ENCODE measurements at places on chromosomes 6 and 20.

- no peak for DNase-seq
Measured at GRCh38 chr6:143621159-143621873, 56.4 kb upstream of the PHACTR2 start.

GRCh38 chr6:33323623-33323948 is 6.0 kb upstream of the ZBTB22 start:
- DNase-seq = no peak

DNA sequence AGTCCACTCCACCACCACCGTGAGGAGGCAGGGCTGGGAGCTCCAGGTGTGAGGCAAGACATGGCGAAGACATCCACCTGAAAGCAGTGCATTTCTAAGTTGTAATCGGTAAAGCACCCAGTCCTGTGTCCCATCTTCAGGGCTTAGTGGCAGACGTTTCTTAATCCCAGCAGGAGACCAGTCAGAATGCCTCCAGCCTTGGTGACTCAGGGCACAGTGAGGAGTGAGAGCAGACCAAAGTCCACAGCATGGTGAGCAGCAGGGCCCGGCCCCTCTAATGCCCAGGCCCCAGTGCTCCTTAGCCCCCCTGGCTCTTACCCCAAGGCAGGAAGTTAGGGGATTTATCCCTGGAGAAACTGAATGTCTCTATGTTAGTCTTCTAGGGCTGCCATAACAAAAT is 183.9 kb downstream of the SYNDIG1 start:
- DNase-seq = no peak

GRCh38 chr6:31655349-31656237 is at the start of gene APOM:
APOM (plus strand) TSS chr6:31655894; CDS start chr6:31655967, 73 bp downstream.
- DNase-seq = no peak

GRCh38 chr6:157148391-157149323 is 174.7 kb downstream of the TMEM242 start:
- DNase-seq = no peak

DNA sequence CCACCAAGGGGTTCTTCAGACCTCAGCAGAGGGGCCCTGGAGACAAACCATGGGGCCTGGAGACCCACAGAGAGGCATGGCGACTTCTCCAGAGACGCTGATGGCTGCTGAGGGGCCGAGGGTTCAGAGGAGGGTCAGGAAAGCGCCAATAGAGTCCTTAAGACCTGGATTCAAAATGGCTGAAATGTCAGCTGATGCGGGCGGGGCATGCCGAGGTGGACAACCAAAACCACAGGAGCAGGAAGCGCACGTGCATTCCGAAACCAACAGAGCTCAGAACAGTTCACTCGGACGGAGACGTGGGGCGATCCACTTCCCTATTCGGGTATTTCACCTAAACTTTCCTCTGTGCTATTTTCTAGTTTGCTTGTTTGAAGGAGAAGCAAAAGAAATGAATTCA is 99.9 kb upstream of the RIN2 start:
- no peak for DNase-seq

DNA sequence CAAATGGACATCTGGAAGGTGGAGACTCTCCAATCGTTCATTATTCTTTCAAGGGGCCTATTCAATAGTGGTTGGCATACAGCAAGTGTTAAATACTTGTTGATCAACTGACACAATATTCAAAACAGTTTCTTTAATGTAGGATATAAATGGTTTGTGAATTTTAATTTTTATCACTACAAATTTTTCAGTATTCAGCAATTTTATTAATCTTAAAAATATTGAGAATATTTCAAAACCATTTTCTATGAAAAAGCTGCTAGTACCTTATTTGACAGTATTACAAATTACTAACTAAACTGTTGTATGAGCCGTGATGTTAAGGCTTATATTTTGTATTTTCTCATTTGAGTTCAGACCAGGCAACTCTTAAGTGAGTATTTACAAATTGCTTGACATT is 32.4 kb downstream of the NCOA7 start:
- no peak for DNase-seq

- DNase-seq = no peak
Measured at GRCh38 chr6:79335133-79335674, 100.7 kb upstream of the HMGN3 start.

GRCh38 chr6:4531406-4531805 is 244.8 kb upstream of the CDYL start:
- DNase-seq = no peak

DNA sequence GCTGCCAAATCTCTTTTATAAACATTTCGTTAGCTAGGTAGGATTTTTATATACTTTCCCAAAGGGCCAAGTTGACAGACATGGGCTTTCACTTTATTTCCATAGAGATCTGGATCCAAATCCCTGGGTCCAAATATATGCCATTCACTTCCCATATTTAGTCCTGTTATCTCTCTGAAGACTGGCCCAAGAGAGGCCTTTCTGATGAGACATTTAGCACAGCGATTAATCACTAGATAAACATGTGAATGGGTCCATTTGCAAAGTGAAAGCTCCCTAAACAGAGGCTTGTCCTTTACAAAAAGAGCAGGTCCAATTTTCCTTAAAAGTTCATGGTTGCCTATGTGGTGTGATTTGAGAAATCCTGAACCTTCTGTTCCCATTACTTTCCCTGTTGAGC is 132.6 kb downstream of the TRMT11 start:
- DNase-seq = no peak

- peak; percentile 64 for DNase-seq
Measured at GRCh38 chr6:151014404-151015100, 149.1 kb downstream of the MTHFD1L start.

GRCh38 chr20:17641993-17642392 is 40.0 kb downstream of the RRBP1 start:
- DNase-seq = no peak

DNA sequence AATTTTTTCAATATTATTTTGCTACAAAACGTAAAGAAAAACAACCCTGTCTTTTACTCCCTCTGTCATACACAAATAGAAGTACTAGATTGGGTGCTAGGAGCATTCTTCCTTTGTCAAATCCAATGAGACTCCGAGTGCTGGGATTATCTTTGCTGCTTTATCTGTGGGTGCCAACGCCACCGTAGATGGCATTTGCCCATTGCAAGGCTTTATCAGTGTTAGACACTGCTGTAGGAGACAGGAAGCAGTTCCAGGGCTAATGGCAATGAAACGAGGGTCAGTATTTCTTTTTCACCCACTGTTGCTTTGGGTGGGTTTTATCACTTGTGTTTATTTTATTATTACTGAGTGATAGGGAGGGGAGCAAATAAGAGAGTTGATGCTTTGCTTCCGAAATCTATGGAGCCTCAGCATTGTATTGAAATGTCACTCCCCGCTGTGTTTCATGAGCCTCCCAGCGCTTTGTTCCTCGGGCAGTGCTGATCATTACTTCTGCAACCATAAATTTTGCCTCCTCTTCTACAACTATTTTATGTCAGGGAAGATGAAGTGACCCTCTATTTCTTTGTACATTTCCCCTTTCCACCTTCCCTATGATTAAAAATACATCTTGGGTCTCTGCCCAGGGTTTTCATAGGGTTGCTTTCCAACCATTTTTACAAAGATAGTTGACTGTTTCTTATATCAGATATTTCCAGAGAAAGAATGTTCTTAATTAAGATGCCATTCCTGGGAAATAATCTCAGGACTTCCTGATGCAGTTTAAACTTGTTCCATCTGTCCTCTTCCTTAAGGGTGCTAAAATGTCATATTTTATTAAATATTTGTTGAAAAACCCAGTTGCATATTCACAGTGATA is 86.7 kb upstream of the LAMP5 start:
- no peak for DNase-seq

- DNase-seq = no peak
Measured at GRCh38 chr6:137775720-137776119, 91.3 kb upstream of the TNFAIP3 start.

DNA sequence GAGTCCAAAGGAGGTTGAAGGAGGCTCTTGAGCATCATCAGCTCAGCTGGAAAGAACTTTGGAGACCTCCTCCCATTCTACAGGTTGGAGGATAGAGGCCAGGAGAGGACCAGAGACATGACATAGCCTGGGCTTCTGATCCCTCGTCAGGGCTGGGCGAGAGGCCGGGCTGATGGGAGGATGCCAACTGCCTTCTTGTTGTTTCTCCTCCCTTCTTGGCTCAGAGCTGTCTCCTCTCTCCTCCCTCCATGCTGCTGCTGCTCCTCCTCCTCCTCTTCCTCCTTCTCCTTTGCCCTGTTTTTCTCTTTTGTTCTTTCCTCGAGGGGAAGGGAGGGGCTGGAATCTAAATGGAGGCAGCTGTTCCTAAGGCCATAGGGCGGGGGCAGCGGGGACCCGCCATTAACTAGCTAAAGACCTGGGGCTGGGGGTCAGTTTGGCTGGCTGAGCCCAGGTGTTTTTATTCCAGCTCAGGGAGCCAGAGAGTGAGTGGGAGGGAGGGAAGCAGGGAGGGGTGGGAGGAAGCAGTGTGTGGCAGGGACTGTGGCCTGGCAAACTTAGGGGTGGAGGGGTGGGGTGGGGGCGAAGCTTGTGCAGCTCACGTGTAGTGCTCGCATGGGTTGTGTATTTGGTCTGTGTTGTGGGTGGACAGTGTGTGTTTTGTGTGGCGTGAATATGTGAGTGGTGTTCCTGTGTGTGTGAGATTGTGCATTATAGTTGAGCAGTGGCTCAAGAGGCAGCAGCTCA is 84.8 kb downstream of the CD40 start:
- DNase-seq = no peak

DNA sequence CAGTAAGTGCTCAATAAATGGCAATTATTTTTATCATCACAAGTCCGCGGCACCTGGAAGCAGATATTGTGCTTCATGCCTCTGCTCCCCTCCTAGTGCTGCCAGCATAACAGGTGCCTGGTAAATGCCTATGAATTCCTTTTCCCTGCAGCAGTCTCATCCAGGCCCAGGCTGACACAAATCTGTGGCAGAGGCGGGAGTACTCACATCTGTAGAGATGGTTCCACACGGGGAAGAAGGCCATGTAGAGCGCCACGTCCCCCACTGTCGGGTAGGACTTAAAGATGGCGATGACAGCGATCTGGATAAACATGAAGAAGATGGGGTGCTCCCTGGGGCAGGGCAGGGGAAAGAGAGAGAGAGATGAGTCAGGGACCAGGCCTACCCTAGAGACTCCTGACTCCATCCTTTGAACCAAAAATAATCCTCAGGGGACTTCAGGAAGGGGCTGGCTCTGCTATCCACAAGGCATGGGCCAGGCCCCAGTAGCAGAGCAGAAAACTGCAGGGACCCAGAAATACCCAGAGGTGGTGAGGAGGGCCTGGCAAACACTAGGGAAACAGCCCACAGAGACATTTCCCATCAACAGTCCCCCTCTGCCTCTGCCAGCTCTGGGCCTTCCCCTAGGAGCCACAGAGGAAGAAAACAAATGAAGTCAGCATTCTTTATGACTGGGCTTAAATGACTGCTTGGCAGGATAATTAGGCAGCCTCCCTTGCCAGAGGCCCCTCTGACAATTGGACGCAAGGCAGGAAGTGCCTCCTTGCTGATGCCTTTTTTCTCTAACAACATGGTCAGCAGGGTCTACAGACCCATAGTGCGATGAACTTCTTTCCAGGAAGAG is 23.0 kb downstream of the MAP1LC3A start:
- no peak for DNase-seq

- DNase-seq = no peak
Measured at GRCh38 chr6:112988748-112989147, 641.6 kb downstream of the RFPL4B start.

GRCh38 chr20:10705801-10706459 is 32.1 kb upstream of the JAG1 start:
- DNase-seq = no peak

- peak; percentile 39 for DNase-seq
Measured at GRCh38 chr6:116217069-116217468, 36.8 kb downstream of the TSPYL4 start.

GRCh38 chr6:53768636-53769035 is 26.2 kb upstream of the LRRC1 start:
- DNase-seq = no peak

DNA sequence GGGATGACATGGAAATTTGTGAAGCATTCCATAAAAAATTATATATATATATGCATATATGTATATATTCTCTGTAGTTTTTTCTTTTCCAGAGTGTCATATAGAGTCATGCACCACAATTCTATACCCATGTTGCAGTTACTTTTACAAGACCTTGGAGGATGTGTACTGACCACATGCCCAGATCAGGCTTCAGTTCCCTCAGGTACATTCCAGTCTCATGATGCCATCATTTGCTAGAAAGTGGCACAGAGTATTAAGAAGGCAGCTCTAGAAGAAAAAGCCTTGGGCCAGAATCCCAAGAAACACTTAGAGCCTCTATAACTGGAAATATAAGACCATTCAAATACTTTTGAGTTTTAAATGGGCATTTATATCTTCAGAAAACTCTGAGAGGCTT is 685.5 kb upstream of the FLRT3 start:
- DNase-seq = no peak

DNA sequence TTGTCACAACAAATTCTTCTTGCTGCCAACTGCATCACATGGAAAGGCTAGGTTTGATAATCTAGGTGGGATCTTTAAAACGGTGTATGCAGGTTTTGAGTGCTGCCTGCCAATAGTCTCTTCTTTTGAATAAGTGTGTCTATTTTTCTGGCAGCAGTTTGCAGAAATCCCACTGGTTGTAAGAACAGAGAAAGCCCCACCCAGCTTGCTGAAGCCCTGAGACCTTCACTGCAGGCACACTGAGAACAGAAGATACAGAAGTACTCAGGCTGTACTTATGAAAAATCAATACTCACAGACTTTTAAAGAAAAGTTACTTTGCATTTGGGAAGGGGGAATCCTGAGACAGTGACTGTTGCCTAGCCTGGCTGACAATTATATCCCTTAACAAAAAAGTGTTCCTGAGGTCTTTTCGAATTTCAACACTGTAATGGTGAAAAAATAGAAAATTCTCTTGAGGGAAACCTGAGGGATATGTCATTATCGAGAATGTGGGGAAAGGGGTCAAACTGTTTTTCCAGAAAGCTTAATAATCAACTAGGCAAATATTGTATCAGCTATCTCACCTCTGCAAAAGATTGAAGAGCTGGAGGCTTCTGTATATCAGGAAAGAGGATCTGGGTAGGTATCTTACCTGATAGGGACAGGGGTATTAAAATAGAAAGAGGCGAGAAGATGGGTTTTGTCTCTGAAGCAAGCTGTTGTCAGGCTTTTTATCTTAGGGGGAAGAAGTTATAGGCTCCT is 199.9 kb downstream of the LRFN2 start:
- DNase-seq = peak; percentile 7

GRCh38 chr20:5844063-5844681 is 94.0 kb downstream of the SHLD1 start:
- peak; percentile 82 for DNase-seq

DNA sequence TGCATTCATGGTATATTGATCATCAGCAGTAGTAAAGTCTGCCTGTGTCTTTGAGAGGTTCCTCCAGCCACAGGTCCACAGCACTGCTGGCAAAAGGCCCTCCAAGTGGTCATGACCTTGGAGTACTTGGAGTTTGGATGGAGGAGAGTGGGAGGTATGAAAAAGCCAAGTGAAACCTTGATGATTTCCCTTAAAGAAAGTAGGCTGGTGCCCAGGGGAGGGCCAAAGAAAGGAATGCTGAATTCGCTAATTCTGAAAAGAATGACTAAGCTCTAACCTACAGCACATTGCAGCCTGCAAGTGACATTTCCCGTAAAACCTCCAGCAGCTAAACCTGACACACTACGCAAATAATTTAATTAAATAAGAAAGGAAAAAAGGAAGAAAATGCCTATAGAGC is 223.4 kb upstream of the TAB2 start:
- DNase-seq = peak; percentile 43

- DNase-seq = no peak
Measured at GRCh38 chr6:106377061-106377540, 16.6 kb downstream of the CRYBG1 start.

GRCh38 chr6:56087421-56087820 is 160.0 kb downstream of the COL21A1 start:
- no peak for DNase-seq

All from CD4-positive, alpha-beta T cell treated with Interleukin-15 for 4 hours (primary cell).